ENCODE measurements at places on chromosomes 5 and 9.

- no peak for DNase-seq
Observed at GRCh38 chr5:146490089-146490843, 25.7 kb downstream of the GPR151 start.

GRCh38 chr5:69502367-69502766 is 9.8 kb downstream of the OCLN start:
- DNase-seq = no peak

- no peak for DNase-seq
Observed at GRCh38 chr9:32258482-32258881, 126.0 kb upstream of the ACO1 start.

GRCh38 chr9:94679587-94679986 is 40.3 kb upstream of the FBP1 start:
- DNase-seq = no peak

DNA sequence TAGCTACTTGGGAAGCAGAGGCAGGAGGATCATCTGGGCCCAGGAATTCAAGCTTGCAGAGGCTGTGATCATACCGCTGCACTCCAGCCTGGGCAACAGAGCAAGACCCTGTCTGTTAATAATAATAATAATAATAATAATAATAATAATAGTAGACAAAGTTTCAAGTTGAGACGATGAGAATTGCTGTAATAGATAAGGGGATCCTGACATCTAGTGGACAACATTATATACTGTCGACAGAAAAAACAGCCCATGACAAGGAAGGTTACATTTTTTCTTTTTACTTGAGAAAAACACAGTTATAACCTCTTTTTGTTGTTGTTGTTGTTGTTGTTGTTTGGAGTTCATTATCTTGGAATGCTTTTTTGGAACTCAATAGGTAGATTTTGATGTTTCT is 35.3 kb downstream of the NDFIP1 start:
- DNase-seq = no peak

- no peak for DNase-seq
Observed at GRCh38 chr5:57611177-57611576, 128.6 kb upstream of the ACTBL2 start.

DNA sequence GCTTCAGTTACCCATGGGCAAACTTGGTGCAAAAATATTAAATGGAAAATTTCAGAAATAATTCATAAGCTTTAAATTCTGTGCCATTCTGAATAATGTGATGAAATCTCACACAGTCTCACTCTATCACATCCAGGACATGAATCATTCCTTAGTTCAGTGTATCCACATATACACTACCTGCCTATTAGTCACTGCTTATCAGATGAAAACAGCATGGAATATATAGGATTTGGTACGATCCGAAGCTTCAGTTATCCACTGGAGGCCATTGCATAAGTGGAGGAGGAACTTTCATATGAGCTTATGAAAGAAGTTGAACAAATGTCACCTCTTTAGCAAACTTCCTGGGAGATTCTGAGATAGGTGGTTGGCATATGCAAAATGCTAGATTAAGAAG is 64.2 kb downstream of the GAPVD1 start:
- DNase-seq = no peak

DNA sequence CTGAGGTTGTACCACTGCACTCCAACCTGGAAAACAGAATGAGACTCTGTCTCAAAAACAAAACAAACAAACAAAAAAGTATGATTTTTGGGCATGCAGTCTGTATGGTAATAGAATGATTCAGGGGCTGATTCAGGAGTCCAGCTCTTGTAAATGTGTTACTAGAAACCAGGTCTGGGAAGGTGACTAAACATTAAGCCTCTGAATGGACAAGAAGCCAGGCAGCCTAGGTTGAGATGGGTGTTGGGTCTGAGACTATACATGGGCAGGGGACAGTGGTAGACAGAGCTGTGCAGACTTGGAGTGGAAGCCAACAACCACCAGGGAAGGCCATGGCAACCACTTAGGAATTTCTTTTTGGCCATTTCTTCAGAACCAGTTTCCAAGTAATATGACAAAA is 64.9 kb upstream of the TLE1 start:
- DNase-seq = no peak

Measured in stimulated activated CD8-positive, alpha-beta memory T cell treated with anti-CD3 and anti-CD28 coated beads, Interleukin-12 subunit alpha, Interleukin-12 subunit beta, amount 100 ng/mL, for 1 hour (primary cell).